Epithelial cell of umbilical artery (primary cell): ENCODE measurements at places on chromosomes 7 and 10. TPM values are rescaled to one million over a fixed set of nuclear protein-coding genes. Genes with fewer than 3 reads are reported as not detected.

The MBLAC1 gene
- total RNA-seq, result 2.7 and 2.9 TPM in 2 replicates

The BTBD16 gene
- not detected in 2 replicates for total RNA-seq

The CH25H gene
- total RNA-seq, result not detected in 2 replicates

The CCL24 gene
- total RNA-seq, result not detected in 2 replicates

The CEP55 gene
- total RNA-seq, result 45.8 and 60.8 TPM in 2 replicates

The GCK gene
- total RNA-seq, result 0.15 and 1.3 TPM in 2 replicates

The INPP5A gene
- total RNA-seq, result 26.4 and 29.6 TPM in 2 replicates

The HTRA1 gene
- 31.6 and 93.9 TPM in 2 replicates for total RNA-seq

The GNAT3 gene
- not detected in 2 replicates for total RNA-seq

The FAM237B gene
- not detected in 2 replicates for total RNA-seq

The AGR3 gene
- total RNA-seq, result not detected in 2 replicates

The CNPY1 gene
- not detected in 2 replicates for total RNA-seq

The OPALIN gene
- not detected in 2 replicates for total RNA-seq

The CACNB2 gene
- total RNA-seq, result not detected in 2 replicates

The DCLRE1C gene
- 6.2 and 8.5 TPM in 2 replicates for total RNA-seq

The AKR1E2 gene
- total RNA-seq, result 18.8 and 26.1 TPM in 2 replicates

The CDK1 gene
- 78.0 and 88.8 TPM in 2 replicates for total RNA-seq

The SEMA3D gene
- 0.32 and 0.46 TPM in 2 replicates for total RNA-seq

The PPP1R17 gene
- not detected in 2 replicates for total RNA-seq

The ACTL6B gene
- not detected in 2 replicates for total RNA-seq

The OSBPL3 gene
- total RNA-seq, result 17.2 and 23.9 TPM in 2 replicates

The CTAGE15 gene
- 0.30 TPM in 1 of 2 replicates, not detected in the other for total RNA-seq

The PKD2L1 gene
- total RNA-seq, result not detected in 2 replicates

The OPN1SW gene
- not detected in 2 replicates for total RNA-seq

The PTN gene
- total RNA-seq, result 0.32 and 0.91 TPM in 2 replicates

The FAM25C gene
- not detected in 2 replicates for total RNA-seq

The ICA1 gene
- total RNA-seq, result 27.2 and 40.0 TPM in 2 replicates

The SUFU gene
- total RNA-seq, result 2.6 and 2.7 TPM in 2 replicates

The TEX36 gene
- not detected in 2 replicates for total RNA-seq

The LIPM gene
- total RNA-seq, result not detected in 2 replicates

The KIF11 gene
- total RNA-seq, result 26.0 and 37.4 TPM in 2 replicates

The IFIT1B gene
- total RNA-seq, result not detected in 2 replicates

The NANOS1 gene
- 0.61 and 2.3 TPM in 2 replicates for total RNA-seq

The MYOF gene
- 169 and 214 TPM in 2 replicates for total RNA-seq

The ADARB2 gene
- 0.32 and 0.61 TPM in 2 replicates for total RNA-seq

The FAM25G gene
- not detected in 2 replicates for total RNA-seq

The MMRN2 gene
- total RNA-seq, result 346 and 377 TPM in 2 replicates

The LYZL2 gene
- not detected in 2 replicates for total RNA-seq

The CDK5 gene
- total RNA-seq, result 24.8 and 26.3 TPM in 2 replicates

The ENKUR gene
- total RNA-seq, result not detected in 2 replicates

The MRPS17 gene
- 23.7 and 33.3 TPM in 2 replicates for total RNA-seq

The SEC31B gene
- total RNA-seq, result 0.97 and 2.0 TPM in 2 replicates
